ENCODE measurements at places on chromosomes 5 and 9.

DNA sequence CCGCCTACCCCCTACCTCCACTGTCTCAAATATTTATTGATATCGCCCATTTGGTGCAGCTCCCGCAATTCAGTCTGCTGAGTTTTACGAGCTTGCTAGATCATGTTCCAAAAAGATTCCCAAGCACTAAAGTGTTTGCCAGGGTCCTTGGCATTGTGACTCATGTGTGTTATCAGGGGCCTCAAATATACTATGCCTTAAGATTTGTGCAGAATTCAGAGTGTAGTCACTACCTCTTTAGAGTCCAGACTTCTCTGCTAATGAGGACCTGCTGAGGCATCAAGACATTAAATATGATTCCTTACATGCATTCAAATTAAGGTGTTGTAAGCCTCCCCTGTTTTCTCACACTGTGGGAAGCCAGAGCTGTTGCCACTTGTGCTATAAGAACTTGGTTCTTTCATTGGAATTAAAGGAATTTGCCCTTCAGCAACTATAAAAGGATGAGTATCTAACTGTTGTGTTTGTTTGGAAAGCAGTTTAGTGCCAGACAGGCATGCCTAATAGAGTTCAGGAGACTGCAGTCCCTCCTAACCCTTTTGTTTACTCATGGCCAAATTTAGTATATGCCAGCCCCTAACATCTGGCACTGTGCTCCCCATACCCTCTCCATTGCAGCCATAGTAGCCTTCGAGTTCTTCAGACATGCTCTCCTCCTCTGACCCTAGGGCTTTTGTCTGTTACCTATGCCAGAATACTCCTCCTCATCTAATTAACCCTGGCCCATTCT is 316.4 kb downstream of the NR3C1 start:
- no peak for DNase-seq

DNA sequence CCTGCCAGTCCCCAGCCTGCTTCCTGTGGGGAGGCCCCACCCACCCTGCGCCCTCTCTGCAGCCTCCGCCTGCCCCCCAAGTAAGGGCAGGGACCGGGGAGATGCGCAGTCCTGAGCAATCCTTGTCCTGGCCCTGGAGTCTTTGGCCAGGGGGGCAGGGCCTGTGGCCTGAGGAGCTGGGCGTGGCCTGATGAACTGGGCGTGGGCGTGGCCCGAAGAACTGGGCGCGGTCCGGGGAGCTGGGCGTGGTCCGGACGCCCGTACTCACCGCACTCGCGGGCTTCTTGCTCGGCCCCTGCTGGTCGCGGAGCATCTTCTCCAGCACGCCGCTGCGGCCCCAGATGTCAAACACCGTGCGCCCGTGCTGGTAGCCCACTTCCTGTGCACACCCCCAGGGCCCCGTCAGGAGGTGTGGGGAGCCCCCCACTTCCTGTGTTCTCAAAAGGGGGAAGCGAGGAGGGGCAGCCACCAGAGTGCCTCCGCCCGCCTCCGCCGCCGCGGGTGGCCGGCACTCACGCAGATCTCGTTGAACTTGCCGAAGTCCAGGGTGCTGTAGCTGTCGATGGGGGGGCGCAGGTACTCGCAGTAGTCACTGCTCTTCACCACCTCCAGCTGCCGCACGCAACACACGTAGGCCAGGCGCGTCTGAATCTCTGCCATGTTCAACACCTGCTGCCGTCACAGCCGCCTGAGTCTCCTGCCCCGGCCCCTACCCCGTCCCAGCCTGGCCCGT is 2.7 kb upstream of the NSMF start:
- DNase-seq = peak; percentile 67

- DNase-seq = no peak
Observed at GRCh38 chr5:38023371-38023770, 183.5 kb upstream of the GDNF start.

DNA sequence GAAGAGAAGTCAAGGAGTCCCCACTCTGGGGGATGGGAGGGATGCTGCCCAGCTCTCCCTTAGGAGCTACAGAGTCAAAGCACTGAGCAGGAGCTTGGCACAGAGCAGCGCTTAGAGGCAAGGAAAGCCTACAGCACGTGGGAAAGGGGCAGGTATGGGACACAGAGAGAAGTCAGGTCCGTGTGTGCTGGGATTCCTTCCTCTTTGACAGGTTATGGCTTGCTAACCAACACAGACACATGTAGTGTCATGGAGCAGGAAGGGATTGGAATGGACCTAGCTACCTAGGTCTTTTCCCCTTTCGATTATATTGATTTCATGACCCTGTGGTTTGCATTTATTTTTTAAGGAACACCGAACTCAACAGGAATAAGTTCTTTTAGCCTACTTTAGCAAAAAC is 208.5 kb upstream of the TUT7 start:
- no peak for DNase-seq

DNA sequence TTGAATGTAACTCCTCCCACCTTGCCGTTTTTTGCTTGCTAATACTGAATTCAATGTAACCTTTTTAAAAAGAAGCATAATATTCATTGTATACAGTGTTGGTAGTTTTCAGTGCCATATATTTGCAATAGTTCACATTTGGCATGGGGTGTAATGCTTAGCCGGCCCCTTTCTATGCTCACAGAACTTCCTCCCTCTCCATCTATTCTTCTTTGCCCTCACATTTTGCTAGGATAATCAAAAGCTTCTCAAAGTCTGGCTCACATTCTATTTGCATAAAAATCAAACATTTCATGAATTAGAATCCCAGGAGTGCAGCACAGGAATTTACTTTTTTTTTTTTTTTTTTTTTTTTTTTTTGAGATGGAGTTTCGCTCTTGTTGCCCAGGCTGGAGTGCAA is 226.3 kb upstream of the MPDZ start:
- no peak for DNase-seq

DNA sequence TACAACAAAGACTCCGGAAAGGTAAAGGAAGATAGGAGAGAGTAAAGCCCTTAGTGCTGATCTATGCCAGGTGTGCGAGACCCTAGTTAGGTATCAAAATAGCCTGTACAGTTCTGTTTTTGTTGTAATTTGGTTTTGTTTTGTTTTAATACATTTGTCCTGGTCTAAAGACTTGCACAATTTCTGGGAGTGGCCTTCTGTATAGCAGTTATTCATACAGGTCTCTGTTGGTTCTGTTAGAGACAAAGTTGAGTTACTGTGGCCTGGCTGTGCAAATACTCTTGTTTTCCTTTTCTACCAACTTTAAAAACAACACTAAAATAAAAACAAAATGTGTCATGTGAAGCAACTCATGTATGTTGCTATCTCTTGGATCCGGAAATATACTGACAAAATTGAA is 163.6 kb downstream of the COMMD10 start:
- no peak for DNase-seq

DNA sequence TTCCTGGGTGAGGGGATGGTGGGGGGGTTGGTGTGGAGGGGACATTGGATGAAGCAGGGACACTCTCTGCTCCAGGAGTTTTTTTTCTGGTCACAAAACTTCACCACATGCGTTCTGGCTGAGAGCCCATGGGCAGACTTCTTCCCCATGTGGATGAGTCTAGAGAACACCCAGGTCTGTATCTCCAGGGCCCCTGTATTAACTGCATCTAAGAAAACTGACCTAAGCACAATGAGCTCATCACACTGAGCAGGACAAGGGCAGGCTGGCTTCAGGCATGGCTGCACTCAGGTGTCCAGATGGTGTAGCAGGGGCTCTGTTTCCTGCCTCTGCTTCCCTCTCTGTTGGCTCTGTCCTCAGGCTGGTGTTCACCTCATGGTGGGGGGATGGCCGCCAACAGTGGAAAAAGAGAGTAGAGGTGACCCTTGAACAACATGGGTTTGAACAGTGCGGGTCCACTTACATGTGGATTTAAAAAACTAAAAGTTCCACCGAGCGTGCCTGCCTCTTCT is 85.3 kb upstream of the STC2 start:
- DNase-seq = no peak

DNA sequence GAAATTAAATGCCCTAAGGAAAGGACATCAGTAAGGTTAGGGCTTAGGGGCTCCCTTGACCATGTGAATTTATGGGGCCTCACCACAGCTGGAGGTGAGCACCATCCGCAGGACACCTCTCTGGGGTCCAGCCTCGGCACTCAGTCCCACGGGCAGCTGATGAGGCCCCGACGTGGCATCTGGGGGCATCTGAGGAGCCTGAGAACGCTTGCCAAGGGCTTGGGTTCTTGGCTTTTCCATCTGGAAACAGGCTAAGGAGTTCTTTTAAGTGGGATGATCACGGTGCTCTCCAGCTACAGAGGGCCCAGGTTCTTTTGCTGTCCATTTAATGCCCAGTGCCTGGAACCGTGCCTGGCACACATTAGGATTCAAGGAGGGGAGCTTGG is 3.6 kb downstream of the NKX2-5 start:
- DNase-seq = no peak

DNA sequence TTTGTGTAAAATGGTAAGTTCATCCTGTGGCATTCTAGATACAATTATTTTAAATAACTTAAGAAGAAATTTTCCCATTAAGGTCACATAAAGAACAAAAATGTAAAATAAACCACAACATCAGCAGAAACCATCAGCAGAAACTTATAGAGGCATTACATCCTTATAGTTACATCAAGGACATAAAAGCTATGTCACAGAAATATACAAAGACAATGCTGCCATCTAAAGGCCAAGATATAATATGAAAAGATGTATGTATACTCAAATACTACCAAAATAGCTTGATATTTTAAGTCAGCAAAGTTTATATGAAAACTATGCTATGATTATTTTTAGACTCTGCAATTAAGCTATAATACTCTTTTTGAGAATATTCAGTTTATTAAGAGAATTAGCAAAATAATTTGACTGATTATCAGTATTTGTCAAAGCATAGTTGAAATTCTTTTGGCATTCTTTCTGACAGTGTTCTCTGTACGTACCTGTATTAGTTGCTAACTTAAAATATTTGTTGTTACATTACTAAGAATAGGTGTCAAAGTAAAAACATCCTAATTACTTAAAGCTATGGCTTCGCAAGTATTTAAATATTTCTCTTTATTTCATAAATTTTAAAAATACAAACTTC is 36.2 kb downstream of the FBXL17 start:
- no peak for DNase-seq

GRCh38 chr9:129481810-129482511 is 138.9 kb downstream of the C9orf50 start:
- DNase-seq = no peak

DNA sequence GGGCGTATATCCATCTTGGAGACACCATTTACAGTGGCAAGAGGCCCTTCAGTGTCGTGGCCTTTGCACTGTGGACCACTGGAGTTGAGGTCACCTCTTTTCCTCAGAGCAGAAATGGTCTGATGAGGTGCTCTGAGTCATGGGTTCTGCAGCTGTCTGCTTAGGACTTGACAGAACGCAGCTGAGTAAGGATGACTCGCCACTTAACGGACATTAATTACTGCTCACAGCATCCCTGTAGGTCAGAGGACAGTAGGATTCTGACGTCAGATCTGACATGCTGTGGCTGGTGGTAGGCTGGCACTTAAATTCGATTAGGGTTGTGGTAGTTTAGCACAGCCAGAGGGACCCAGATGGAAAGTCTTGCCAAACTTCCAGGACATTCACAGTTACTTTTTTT is 479.4 kb downstream of the DMAC1 start:
- DNase-seq = no peak

GRCh38 chr9:134382733-134383132 is 56.5 kb downstream of the RXRA start:
- no peak for DNase-seq

- no peak for DNase-seq
Observed at GRCh38 chr9:137270929-137271695, 6.4 kb upstream of the TOR4A start.

- no peak for DNase-seq
Observed at GRCh38 chr9:95971815-95972214, 96.3 kb downstream of the ERCC6L2 start.

GRCh38 chr5:33769196-33769595 is 122.6 kb downstream of the ADAMTS12 start:
- DNase-seq = no peak

DNA sequence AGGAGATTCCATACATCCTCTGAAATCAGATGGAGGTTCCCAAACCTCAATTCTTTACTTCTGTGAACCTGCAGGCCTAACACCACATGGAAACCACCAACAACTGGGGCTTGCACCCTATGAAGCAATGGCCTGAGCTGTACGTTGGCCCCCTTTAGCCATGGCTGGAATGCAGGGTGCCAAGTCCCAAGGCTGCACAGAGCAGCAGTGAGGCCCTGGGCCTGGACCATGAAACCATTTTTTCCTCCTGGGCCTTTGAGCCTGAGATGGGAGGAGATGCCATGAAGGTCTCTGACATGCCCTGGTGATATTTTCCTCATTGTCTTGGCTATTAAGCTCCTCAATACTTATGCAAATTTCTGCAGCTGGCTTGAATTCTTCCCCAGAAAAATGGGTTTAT is 983.8 kb downstream of the CDH9 start:
- DNase-seq = no peak

GRCh38 chr9:29068461-29068860 is 1495.2 kb upstream of the C9orf72 start:
- no peak for DNase-seq

DNA sequence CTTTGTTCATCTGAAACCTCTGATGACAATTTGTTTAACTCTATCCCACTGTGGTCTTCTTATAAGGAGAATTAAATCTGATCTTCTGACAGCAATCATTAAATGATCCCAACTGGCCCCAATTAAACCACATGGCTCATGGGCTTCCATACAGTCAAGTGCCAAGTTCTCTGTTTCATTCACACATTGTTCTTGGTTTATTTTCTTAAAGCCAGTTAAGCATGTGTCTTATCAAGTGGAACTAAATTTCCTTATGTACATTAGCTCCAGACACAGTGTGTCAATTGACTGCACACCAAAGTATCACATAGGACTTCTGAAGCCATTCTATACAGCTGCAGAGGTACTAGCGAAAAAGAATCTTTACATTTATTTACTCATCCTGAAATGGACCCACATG is 51.2 kb downstream of the MEF2C start:
- DNase-seq = no peak

DNA sequence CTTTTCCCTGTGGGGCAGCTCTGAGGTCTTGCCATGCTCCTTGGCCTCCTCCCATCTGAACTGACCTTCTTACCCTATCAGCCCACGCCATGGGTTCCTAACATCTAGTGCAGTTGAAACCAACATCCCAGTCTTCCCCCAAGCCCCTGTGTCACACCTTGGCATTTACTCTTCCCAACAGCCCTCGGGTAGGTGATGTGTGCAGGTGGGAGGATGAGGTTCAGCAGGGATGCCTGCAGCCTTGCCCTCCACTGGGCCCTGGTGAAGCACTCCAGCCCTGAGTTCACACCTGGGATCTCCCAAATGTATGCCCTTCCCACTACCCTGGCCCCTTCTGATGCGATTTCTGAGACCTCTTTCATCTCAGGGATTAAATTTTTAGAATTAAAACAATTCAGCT is 15.5 kb downstream of the IRX2 start:
- no peak for DNase-seq

Measured in stimulated activated CD8-positive, alpha-beta memory T cell treated with anti-CD3 and anti-CD28 coated beads, Interleukin-7, amount 100 ng/mL, for 1 hour (primary cell).